A549 (cell line): ENCODE measurements at places on chromosomes 7 and 10. TPM values are rescaled to one million over a fixed set of nuclear protein-coding genes. Genes with fewer than 3 reads are reported as not detected.

PAX2 gene
- polyA plus RNA-seq, result 0.18 to 0.21 TPM (median 0.21 TPM) in 3 replicates

TMEM225B gene
- polyA plus RNA-seq, result 0.59 to 0.70 TPM (median 0.59 TPM) in 3 replicates

CLIP2 gene
- 9.2 to 17.0 TPM (median 15.5 TPM) in 3 replicates for polyA plus RNA-seq

OR2A1 gene
- not detected in 3 replicates for polyA plus RNA-seq

DNA sequence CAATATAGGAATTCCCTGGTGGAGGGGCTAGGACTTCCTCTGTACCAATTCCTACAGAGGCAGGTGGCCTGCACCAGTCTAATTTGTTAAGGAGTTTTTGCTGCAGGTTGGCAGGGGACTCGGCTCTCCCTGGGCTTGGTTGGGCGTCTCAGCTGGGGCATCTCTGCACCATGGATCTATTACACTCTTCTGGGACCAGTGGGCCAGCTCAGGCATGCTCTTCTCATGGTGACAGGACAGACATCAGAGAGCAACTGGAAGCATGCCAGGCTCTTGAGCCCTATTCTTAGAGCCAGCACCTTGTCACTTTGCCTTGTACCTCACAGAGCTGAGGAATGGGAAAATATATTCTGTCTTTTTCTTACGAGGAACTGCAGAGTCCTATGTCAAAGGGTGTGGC is 74.6 kb downstream of the SH2D4B start:
- no peak for DNase-seq

- DNase-seq, result peak; percentile 35
These were observed 16.9 kb downstream of the PCGF6 start for GRCh38 chr10:103333934-103334520.

- no peak for DNase-seq
These were observed 665.6 kb downstream of the MAGI2 start for GRCh38 chr7:78787854-78788253.

DNA sequence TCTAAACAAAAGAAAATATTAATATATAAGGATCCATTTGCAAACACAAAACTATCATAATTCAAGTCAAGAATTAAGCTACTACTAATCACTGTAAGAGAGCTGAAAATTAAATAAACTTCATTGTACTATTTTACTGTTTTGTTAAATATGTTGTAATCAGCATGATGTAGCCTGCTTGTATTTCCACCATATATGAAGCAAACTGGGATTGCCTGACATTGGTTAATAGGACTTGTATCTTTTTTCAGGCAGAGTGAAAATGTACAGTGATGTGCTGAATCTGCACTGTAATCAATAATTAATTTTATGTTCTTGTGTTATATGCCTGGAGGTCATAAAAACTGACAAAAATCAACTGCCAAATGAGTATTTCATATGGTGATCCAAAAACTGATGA is 25.4 kb downstream of the TRDMT1 start:
- DNase-seq, result no peak

DNA sequence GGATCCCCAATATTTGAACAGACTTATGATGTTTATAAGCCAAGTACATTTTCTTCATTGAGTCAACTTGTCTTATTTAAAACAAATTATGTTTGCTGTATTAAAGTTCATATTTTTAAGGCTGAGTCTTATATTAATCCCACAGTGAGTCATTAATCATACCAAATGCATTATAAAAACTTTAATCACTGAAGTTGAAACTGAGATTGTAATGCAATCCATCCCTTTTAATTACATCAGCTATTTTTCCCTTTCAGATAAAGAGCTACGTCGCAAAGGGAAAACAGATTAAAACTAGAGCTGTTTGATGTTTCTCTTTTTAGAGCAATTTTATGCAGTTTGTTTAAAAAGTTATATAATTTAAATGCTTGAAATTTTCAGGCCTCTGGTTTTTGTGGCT is 183.0 kb downstream of the ARID5B start:
- DNase-seq, result no peak

CPN1 gene
- polyA plus RNA-seq, result 0.29 to 0.62 TPM (median 0.52 TPM) in 3 replicates

DNA sequence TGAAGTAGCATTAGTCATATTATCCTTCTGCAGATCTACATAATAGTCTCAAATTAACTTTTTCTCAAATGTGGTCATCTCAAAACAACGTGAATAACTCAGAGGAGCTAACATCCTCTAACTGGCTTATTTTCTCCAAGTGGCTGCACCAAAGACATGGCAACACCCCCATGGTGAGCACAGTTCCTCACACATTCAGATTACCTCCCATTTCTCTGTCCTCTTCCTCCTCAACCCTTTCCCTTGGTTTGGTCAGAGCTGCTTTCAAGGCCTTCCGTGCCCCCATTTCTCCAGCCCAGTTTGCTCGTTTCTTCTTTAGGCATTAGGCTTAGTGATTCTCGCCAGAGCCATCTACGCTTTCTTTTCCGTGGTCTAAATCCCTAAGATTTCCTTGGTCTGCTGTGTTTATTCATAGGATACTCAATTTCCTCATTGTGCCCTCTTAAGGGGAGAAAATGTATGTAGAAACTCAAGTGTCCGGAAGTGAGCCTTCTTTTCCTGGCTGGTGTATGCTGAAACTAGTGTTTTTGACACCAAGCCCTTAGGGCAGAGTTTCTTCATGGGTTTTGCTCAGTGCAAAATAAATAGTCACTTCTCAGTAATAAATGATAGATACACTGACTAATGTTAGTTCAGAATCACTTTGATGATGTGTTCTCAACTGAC is 2.6 kb downstream of the MET start:
- DNase-seq, result peak; percentile 56

ITPRID1 gene
- polyA plus RNA-seq, result not detected in 3 replicates
